ENCODE measurements at places on chromosomes 2 and 18. TPM values are rescaled to one million over a fixed set of nuclear protein-coding genes. Genes with fewer than 3 reads are reported as not detected.

CNDP1 gene
- not detected for total RNA-seq

DNAJC5G gene
- total RNA-seq = not detected

LOXL3 gene
- 52.4 TPM for total RNA-seq

MXD1 gene
- 5.3 TPM for total RNA-seq

DNA sequence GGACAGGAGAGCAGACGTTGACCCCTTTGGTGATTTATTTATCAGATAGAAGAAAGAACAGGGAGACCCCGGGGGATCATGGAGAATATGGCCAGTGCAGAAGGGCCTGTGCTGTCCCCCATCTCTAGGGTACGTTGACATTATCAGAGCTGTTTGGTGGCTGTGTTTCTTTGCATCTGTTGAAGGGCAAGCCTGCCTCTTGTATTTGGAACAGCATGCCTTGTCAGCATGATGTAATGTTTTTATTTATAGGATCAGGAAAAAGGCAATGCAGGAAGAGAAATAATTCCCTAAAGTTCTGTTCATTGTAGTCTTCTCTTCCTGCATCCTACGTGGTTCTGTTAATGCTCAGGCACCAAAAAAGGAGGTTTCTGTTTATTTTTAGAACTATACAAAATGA is 49.8 kb upstream of the CABYR start:
- DNase-seq = peak; percentile 23

GRCh38 chr2:168607992-168608391 is 151.9 kb downstream of the CERS6 start:
- peak; percentile 31 for DNase-seq

- no peak for DNase-seq
These were observed 326.5 kb upstream of the CDH20 start for GRCh38 chr18:61006687-61007224.

DNA sequence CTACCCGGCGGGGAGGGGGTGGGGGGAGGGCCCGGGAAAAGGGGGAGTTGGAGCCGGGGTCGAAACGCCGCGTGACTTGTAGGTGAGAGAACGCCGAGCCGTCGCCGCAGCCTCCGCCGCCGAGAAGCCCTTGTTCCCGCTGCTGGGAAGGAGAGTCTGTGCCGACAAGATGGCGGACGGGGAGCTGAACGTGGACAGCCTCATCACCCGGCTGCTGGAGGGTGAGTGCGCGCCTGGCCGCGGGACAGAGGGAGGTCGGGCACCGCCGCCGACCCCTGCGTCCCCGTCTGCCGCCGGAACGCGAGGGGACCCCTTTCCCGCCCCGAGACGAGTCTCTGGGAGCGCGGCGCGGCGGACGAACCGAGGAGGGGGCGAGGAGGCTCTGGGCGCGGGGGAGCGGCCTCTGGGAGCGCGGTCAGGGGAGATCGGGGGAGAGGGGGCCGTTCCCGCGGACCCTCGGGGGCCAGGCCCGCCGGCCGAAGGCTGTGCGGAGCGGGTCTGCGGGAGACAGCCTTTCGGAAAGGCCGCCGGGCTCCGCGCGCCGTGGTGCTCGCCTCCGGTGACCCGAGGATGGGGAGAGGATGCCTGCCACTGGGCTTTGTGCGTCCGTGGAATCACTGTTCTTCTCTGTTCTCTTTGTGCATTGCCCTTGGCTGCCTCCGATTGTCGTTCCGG is 463 bp downstream of the PPP1CB start:
- DNase-seq = peak; percentile 62

DNA sequence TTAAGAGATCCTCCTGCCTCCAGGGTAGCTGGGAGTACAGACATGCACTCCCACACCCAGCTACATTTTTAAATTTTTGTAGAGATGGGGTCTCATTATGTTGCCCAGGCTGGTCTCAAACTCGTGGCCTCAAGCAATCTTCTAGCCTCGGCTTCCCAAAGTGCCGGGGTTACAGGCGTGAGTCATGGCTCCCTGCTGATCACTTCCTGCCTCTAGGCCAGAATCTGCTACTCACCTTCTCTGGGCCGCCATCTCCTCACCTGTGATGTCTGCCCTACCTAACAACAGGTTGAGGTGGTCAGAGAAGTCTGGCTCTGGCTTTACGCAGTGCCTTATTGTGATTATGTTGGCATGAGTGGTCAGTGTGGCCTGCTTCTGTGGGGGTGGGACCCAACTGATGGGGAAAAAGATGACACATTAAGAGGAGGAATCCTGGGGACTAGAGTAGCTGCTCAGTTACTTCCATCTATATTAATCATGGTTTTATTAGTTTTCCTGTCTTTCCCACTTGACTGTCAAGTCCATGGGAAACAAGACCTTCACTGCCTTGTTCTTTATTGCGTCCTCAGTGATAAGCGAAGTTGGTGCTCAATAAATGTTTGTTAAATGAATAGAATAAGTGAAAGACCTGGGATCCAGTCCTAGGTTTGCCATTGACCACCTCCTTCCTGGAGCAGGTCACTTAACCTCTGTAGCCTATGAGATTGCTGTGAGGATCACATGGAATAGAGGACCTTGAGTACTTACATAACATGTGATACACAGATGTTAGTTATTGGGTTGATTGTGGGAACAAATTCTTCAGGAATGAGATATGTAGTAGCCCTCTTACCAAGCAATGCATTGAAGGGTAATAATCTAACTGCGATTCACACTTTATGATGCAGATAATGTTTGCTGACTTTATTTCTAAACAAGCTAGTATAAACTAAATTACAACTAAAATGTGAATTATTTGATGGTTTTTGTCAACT is 15.7 kb downstream of the KCTD1 start:
- DNase-seq = no peak

- DNase-seq = no peak
These were observed 166.0 kb upstream of the FAM98A start for GRCh38 chr2:33765122-33765521.

GRCh38 chr2:160703648-160704585 is 210.3 kb upstream of the RBMS1 start:
- no peak for DNase-seq

GRCh38 chr2:25331686-25332365 is 9.9 kb downstream of the DNMT3A start:
- DNase-seq = peak; percentile 36

- peak; percentile 68 for DNase-seq
These were observed 153.6 kb downstream of the NCKAP5 start for GRCh38 chr2:133414486-133415209.

Measured in GM23248 (cell line).